NB4 (cell line): ENCODE measurements at places on chromosomes 12 and 14.

DNA sequence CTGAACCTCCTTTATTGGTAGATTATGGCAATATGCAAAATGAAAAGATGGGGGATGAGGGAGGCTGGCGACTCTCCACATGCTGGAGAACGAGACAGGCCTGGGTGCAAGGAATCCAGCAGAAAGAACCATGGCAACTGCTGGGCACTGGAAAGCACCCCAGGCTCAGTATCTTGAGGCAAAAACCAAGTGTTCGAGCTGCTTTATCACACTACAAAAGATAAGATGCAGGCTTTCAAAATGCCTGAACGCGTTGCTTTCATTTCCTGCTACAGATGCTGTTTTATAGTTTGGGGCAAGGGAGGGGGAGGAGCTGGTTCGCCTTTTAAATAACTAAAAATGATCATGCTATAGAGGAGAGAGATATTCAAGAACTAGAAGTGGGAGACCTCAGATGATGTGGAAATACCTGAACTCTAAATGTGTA lies 38.9 kb downstream of the NIN start:
- DNase-seq = no peak

- DNase-seq = peak; percentile 77
Measured at GRCh38 chr14:106691601-106692291, 1165.4 kb downstream of the TMEM121 start.

- DNase-seq = no peak
Measured at GRCh38 chr14:35292770-35293561, 784 bp downstream of the PSMA6 start.

DNA sequence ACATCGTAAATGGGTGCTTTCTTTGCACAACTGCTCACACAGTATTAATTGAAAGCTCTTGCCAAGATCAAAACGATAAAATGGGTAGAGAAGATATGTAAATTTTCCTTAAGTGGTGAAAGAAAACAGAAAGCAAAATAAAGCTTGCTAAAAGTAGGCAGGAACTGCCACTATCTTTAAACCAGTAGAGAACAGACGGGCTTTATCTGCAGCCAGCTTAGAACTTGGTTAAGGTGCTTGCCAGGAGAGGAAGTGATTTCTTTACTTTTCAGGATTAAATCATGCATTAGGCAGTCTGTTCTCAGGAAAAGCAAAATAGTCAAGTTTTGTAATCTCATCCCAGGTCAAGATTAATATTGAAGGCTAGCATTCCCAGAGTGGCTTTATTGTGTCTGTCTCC lies 56.9 kb upstream of the CCDC175 start:
- no peak for DNase-seq

- no peak for DNase-seq
Measured at GRCh38 chr12:75713434-75713833, 202.0 kb upstream of the KRR1 start.

GRCh38 chr12:42129595-42130204 lies 15.0 kb downstream of the GXYLT1 start:
- peak; percentile 68 for DNase-seq

- no peak for DNase-seq
Measured at GRCh38 chr14:62886461-62886860, 158.8 kb downstream of the KCNH5 start.

DNA sequence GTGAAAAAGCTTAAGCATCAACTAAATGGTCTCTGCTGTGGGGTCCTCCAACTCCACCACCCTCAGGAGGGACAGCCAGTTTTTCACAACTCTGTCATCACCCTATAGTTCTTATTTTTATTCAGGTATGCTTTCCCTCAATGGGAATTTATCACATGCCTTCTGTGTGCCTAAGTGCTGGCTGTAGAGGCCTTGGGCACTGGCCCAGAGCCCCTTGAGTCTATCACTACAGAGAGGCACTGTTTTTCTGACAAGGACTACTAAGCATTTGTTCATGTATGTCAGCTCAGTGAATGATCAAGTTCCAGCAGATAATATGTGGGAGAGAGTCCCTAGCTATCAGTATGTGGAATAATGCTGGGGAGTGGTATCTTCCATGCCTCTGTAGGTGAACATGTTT lies 463.9 kb downstream of the NPAS3 start:
- DNase-seq = no peak

- no peak for DNase-seq
Measured at GRCh38 chr14:95619785-95620417, 66.3 kb upstream of the TCL1B start.

DNA sequence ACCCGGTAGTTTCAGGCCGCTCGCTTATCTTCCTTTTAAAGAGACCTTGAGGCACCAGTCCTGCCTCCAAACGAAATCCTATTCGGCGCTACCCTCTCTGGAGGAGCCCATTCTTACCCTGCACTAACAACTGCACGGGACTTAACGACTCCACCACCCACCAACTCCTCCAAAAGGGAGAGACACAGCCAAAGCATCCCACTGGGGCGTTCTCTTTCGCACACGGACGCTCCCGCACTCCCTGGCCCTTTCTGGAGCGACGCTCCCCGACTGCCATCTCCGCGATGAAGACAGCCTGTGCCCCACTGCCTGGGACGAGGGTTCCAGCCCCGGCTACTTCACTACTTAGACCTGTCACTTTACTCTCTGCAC lies 650 bp downstream of the GALC start:
- DNase-seq = no peak

- no peak for DNase-seq
Measured at GRCh38 chr12:91591639-91591987, 409.0 kb upstream of the DCN start.

DNA sequence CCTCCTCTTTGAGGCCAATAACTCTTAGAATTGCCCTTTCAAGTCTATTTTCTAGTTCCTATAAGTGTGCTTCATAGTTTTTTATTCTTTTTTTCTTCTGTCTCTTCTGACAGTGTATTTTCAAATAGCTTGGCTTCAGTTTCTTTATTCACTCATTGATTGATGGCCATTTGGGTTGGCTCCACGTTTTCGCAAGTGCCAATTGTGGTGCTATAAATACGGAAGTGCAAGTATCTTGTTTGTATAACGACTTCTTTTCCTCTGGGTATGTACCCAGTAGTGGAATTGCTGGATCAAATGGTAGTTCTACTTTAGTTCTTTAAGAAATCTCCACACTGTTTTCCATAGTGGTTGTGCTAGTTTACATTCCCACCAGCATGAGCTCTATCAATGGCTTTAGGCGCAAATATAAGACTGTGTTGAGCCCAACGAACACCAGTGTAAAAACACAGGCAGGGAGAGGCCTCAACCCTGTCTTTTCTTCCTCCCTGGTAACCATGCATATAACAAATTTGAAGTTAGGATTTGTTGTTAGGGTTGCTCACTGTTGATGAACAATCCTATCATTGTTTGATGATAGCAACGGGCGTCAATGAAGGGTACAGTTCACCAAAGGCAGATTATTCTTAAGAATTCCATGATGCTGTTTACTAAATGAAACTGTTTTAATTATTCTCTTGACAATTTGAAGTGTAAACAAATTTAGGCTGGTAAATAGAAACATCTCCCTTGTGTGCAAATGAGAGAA lies 13.3 kb upstream of the LMNTD1 start:
- no peak for DNase-seq

GRCh38 chr12:110746550-110746949 lies 3.9 kb upstream of the PPP1CC start:
- no peak for DNase-seq

- no peak for DNase-seq
Measured at GRCh38 chr12:92753976-92754885, 51.4 kb downstream of the PLEKHG7 start.

- DNase-seq = no peak
Measured at GRCh38 chr14:105085766-105086165, 20.5 kb upstream of the GPR132 start.

GRCh38 chr14:49928015-49928414 lies 35.1 kb downstream of the ARF6 start:
- no peak for DNase-seq

- no peak for DNase-seq
Measured at GRCh38 chr14:105145381-105146180, 23.0 kb downstream of the JAG2 start.
